A549 treated with CpdA at 1 μM for 4 hours (cell line): ENCODE measurements at places on chromosomes 4 and X. TPM values are rescaled to one million over a fixed set of nuclear protein-coding genes. Genes with fewer than 3 reads are reported as not detected.

SSX1 gene
- total RNA-seq, result 0.14 TPM in 1 of 5 replicates, not detected in the others

LEF1 gene
- total RNA-seq, result 0.07 TPM in 1 of 5 replicates, not detected in the others

VCX gene
- 0.22 TPM in 1 of 5 replicates, not detected in the others for total RNA-seq

NLGN3 gene
- total RNA-seq, result 0.86 to 1.4 TPM (median 1.0 TPM) in 5 replicates

TMEM150C gene
- 0.85 to 1.3 TPM (median 1.0 TPM) in 5 replicates for total RNA-seq

SMIM43 gene
- 0.32 to 0.75 TPM (median 0.40 TPM) in 5 replicates for total RNA-seq

PCDH10 gene
- 0.09 to 0.27 TPM (median 0.15 TPM) in 5 replicates for total RNA-seq

RNF212 gene
- total RNA-seq, result 1.2 to 3.6 TPM (median 2.5 TPM) in 5 replicates

CLIC2 gene
- 0.12 to 0.19 TPM (median 0.14 TPM) in 4 of 5 replicates, not detected in the other for total RNA-seq

PLAC1 gene
- 0.24 to 0.83 TPM (median 0.32 TPM) in 5 replicates for total RNA-seq

CFAP99 gene
- total RNA-seq, result 0.07 to 0.08 TPM in 2 of 5 replicates, not detected in the others

RTL9 gene
- 0.05 to 0.12 TPM (median 0.07 TPM) in 5 replicates for total RNA-seq

TCEAL3 gene
- 13.5 to 20.6 TPM (median 19.0 TPM) in 5 replicates for total RNA-seq

MAGEC2 gene
- total RNA-seq, result not detected in 5 replicates

TNIP2 gene
- 30.0 to 44.9 TPM (median 42.6 TPM) in 5 replicates for total RNA-seq

IQCM gene
- not detected in 5 replicates for total RNA-seq

UCHL1 gene
- total RNA-seq, result 924 to 990 TPM (median 959 TPM) in 5 replicates

UGT2B28 gene
- not detected in 5 replicates for total RNA-seq

PWWP3B gene
- total RNA-seq, result not detected in 5 replicates

ZFP42 gene
- total RNA-seq, result 0.03 TPM in 1 of 5 replicates, not detected in the others

MCF2 gene
- 0.03 to 0.06 TPM in 2 of 5 replicates, not detected in the others for total RNA-seq

PLP1 gene
- not detected in 5 replicates for total RNA-seq

HSFX4 gene
- not detected in 5 replicates for total RNA-seq

ZCCHC18 gene
- 0.13 to 0.31 TPM (median 0.21 TPM) in 4 of 5 replicates, not detected in the other for total RNA-seq

GPR143 gene
- total RNA-seq, result 0.09 to 0.13 TPM (median 0.09 TPM) in 3 of 5 replicates, not detected in the others

HS6ST2 gene
- 0.02 to 0.07 TPM (median 0.05 TPM) in 4 of 5 replicates, not detected in the other for total RNA-seq

CCSER1 gene
- total RNA-seq, result not detected in 5 replicates

BMPR1B gene
- 4.5 to 9.0 TPM (median 7.4 TPM) in 5 replicates for total RNA-seq

CENPVL2 gene
- not detected in 5 replicates for total RNA-seq

STATH gene
- total RNA-seq, result not detected in 5 replicates

SPIN2A gene
- total RNA-seq, result 0.12 to 0.32 TPM (median 0.14 TPM) in 4 of 5 replicates, not detected in the other

KLHL34 gene
- not detected in 5 replicates for total RNA-seq

TMSB15C gene
- total RNA-seq, result 0.13 to 0.34 TPM (median 0.26 TPM) in 5 replicates

GABRQ gene
- 0.14 to 0.32 TPM (median 0.23 TPM) in 5 replicates for total RNA-seq

STS gene
- 2.0 to 2.5 TPM (median 2.3 TPM) in 5 replicates for total RNA-seq

GYPA gene
- not detected in 5 replicates for total RNA-seq
